ENCODE measurements at places on chromosomes 3 and 15. TPM values are rescaled to one million over a fixed set of nuclear protein-coding genes. Genes with fewer than 3 reads are reported as not detected.
A peak's percentile ranks its signal among the peaks of the same experiment; 100 is the strongest.

The PAK6 gene
- 9.7 TPM for total RNA-seq

The FBXO40 gene
- total RNA-seq, result 7.3 TPM

The DISP2 gene
- 0.21 TPM for total RNA-seq

The DAZL gene
- total RNA-seq, result not detected

The ZNF501 gene
- 11.5 TPM for total RNA-seq

DNA sequence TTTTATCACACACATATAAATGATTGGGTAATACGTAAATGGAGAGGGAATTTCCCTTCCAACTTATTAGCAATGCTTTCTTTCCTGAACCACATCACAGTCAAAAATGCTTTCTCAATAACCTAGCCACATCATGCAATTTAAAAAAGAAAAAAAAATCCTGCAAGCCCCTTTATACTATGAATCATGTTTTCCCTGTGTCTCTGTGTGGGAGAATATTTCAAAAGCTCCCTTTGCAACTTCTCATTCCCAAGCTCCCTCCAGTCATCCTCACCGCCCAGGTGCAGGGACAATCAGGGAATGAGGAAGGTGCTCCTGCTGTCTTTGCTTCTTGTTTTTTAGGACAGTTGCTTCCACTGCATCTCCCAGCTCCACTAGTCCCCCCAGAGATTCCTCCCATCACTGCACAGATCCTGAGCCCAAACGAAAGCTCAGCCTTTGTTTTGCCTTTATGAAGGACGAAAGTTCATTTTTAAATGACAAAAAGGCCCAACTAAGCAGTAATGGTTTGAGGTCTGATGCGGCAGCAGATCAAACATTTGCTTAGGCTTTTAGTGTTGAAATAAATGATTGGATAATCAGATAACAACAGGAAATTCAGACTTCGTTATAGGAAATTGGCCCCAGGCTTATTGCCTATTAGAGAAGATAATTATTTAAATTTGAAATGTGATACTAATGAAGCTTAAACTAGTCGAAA lies 47.8 kb upstream of the ADGRG7 start:
- H3K4me3 ChIP-seq, result no peak overlapping the region
- no peak for DNase-seq
- peaks cover 26% of the 10 kb centered on the region for H3K4me1 ChIP-seq
- H3K27me3 ChIP-seq, result no peaks in the 10 kb centered on the region
- H3K36me3 ChIP-seq, result no peaks in the 10 kb centered on the region
- H3K27ac ChIP-seq, result no peak overlapping the region

- no peaks in the 10 kb centered on the region for H3K27me3 ChIP-seq
- H3K4me1 ChIP-seq, result peaks cover 5% of the 10 kb centered on the region
- DNase-seq, result no peak
- no peak overlapping the region for H3K27ac ChIP-seq
- no peak overlapping the region for H3K4me3 ChIP-seq
These were observed 89.7 kb upstream of the GBE1 start for GRCh38 chr3:81851176-81851575.

- no peaks in the 10 kb centered on the region for H3K4me1 ChIP-seq
- no peaks in the 10 kb centered on the region for H3K27me3 ChIP-seq
- H3K27ac ChIP-seq, result no peak overlapping the region
These were observed 50.7 kb upstream of the GOLGA6L2 start for GRCh38 chr15:23497710-23498111.

DNA sequence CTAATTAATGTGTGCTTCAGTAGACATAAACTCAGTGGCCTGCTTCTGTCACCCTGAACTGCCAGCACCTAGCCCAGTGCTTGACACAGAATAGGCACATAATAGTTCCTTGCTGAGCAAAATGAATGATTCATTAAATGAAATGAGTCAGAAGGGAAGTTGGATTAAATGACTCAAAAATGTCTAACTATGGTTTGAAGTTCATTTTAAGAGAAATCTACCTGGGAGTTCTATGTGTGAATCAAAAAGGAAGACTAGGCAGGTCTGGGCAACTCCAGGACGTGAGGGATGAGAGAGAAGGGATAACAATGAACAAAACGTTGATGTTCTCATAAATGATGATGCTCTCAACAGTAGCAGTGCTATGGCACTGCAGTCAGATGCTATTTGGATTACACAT lies 175.0 kb downstream of the CFAP20DC start:
- no peaks in the 10 kb centered on the region for H3K4me1 ChIP-seq
- H3K27me3 ChIP-seq, result peaks cover 4% of the 10 kb centered on the region
- H3K36me3 ChIP-seq, result no peaks in the 10 kb centered on the region
- no peak overlapping the region for H3K27ac ChIP-seq
- no peak for DNase-seq
- no peak overlapping the region for H3K4me3 ChIP-seq

GRCh38 chr3:23666818-23667217 lies 138.9 kb upstream of the UBE2E1 start:
- no peak overlapping the region for H3K27ac ChIP-seq
- no peaks in the 10 kb centered on the region for H3K4me1 ChIP-seq
- no peaks in the 10 kb centered on the region for H3K36me3 ChIP-seq
- no peak for DNase-seq
- H3K27me3 ChIP-seq, result no peaks in the 10 kb centered on the region

DNA sequence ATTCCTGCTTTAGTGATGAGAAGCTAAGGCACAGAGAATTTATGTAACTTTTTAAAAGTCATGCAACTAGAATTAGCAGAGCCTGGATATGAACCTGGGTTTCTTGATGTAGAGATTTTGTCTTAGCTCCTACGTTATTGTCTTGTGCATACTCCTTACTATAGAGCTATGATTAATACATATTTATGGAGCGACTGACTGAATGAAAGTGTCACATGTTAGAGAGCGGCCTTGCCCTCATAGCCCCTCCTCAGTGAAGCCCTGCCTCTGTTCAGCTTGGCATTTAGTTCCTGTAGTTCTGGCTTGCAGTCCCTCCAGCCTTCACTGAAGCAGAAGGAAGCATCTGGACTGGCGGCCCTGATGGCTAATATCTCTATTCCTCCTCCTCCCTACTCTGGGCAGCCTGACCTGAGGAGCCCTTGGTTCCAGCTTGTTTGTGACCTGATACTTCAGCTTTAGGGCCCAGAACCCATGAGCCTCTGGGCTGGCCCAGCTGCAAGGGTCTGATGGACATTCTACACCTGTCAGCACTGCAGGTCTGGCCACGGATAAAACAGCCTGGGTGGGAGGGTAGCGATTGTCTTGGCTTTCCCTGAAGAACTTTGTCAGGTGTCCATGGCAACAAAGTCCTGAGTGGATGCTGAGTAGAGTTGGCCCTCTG lies 13.4 kb upstream of the AGBL1 start:
- no peaks in the 10 kb centered on the region for H3K36me3 ChIP-seq
- no peak overlapping the region for H3K27ac ChIP-seq
- no peaks in the 10 kb centered on the region for H3K27me3 ChIP-seq
- H3K4me3 ChIP-seq, result no peak overlapping the region

DNA sequence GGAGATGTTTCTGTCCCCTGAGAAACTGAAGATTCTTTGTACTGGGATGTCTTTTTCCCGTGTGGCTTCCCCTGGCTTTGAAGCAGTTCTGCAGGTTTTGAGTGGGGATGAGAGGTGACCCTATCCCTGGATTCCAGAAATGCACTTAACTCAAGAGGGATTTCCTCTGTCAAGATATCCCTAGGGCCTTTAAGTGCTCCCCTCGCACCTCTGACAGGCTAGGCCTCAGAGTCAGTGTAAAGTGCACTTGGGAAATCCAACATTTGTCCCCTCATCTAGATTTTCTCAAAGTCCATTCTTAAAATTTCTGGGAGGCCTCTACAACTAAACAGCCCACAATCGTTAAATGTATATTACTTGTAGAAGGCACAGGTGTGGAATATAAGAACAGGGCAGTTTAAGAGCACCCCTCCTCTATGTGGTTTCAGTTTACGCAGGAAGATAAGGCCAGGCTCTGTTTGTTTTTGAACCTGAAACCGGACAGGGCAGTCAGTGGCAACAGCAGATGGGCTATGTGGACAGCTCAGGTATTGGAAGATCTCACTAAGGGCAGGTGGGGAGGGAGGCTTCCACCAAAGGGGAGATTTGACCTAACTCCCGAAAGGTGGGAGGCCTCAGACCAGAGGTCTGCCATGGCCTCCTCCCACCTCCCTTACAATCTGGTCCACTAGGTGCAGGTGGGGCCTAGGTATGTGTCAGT lies 4.8 kb downstream of the C3orf52 start:
- DNase-seq, result peak; percentile 84
- H3K27me3 ChIP-seq, result peaks cover 5% of the 10 kb centered on the region
- no peak overlapping the region for H3K4me3 ChIP-seq
- peak overlapping the region; percentile 85 for H3K27ac ChIP-seq
- no peaks in the 10 kb centered on the region for H3K36me3 ChIP-seq

GRCh38 chr3:37608061-37608702 lies 253.5 kb upstream of the CTDSPL start:
- no peak overlapping the region for H3K27ac ChIP-seq
- H3K4me3 ChIP-seq, result no peak overlapping the region
- no peaks in the 10 kb centered on the region for H3K4me1 ChIP-seq
- no peaks in the 10 kb centered on the region for H3K36me3 ChIP-seq
- H3K27me3 ChIP-seq, result no peaks in the 10 kb centered on the region

GRCh38 chr3:40162616-40163015 lies 146.9 kb upstream of the EIF1B start:
- H3K27me3 ChIP-seq, result no peaks in the 10 kb centered on the region
- H3K27ac ChIP-seq, result no peak overlapping the region
- no peak overlapping the region for H3K4me3 ChIP-seq
- H3K36me3 ChIP-seq, result no peaks in the 10 kb centered on the region
- H3K4me1 ChIP-seq, result no peaks in the 10 kb centered on the region

GRCh38 chr3:44411031-44411645 lies 66.3 kb downstream of the ZNF445 start:
- no peak for DNase-seq
- H3K4me1 ChIP-seq, result no peaks in the 10 kb centered on the region
- H3K4me3 ChIP-seq, result no peak overlapping the region
- no peak overlapping the region for H3K27ac ChIP-seq
- no peaks in the 10 kb centered on the region for H3K36me3 ChIP-seq

DNA sequence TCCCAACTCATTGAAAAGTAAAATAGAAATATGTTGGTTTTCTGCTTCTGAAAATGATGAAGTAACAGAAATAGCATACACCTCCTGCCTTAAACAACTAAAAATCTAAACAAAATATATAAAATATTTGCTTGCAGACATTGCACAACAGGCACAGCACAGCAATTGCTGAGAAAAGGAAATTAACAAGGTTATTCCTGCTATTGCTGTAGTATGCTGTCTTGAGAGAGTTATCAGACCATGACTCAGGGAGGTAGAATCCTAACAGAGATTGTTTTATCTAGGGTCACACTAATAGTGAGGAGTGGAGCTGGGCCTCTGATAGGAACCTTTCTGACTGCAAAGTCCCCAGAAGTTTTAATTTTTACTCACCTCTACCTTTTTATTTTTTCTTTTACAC lies 72.6 kb downstream of the ZBTB20 start:
- H3K27ac ChIP-seq, result no peak overlapping the region
- H3K36me3 ChIP-seq, result no peaks in the 10 kb centered on the region
- no peak overlapping the region for H3K4me3 ChIP-seq
- H3K27me3 ChIP-seq, result no peaks in the 10 kb centered on the region
- H3K4me1 ChIP-seq, result no peaks in the 10 kb centered on the region

DNA sequence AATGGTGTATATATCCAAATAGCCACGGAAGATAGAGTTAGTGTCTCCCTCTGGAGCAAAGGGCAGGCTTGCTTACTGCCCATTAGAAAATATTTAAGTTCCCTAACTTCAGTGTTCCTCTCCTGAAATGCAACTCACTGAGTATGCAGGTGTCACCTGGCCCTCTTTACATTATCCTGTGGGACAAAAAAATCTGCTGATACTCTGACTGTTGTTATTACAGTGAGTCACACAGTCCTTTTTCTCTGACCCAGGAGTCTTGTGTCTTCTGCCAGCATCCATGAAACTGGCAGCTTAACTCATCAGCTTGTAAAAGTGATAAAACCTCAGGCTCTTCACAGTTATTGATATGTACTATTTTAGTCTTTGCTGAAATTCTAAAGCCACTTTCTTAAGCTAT lies 42.2 kb upstream of the RASGRF1 start:
- no peak overlapping the region for H3K27ac ChIP-seq
- no peak overlapping the region for H3K4me3 ChIP-seq
- H3K36me3 ChIP-seq, result no peaks in the 10 kb centered on the region
- H3K4me1 ChIP-seq, result no peaks in the 10 kb centered on the region
- no peaks in the 10 kb centered on the region for H3K27me3 ChIP-seq
- DNase-seq, result no peak

DNA sequence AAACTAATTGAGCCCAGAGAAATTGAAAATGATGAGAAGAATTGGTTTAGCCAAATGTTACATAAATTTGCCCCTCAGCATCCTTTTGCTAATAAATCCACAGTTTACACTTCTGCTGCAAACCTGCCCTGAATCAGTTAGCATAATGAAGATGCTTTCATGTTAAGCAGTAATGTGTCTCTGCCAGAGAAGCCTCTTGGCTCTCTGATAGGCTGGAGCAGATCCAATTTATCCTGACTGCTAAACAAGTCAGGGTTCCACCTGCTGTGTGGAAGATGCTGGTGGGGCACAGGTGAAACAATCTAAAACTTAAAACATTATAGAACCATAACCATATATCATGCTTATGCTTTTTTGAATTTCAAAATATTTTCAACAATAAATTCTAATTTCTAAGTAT lies 946.8 kb downstream of the OTOL1 start:
- no peaks in the 10 kb centered on the region for H3K36me3 ChIP-seq
- no peak overlapping the region for H3K27ac ChIP-seq
- no peak overlapping the region for H3K4me3 ChIP-seq

DNA sequence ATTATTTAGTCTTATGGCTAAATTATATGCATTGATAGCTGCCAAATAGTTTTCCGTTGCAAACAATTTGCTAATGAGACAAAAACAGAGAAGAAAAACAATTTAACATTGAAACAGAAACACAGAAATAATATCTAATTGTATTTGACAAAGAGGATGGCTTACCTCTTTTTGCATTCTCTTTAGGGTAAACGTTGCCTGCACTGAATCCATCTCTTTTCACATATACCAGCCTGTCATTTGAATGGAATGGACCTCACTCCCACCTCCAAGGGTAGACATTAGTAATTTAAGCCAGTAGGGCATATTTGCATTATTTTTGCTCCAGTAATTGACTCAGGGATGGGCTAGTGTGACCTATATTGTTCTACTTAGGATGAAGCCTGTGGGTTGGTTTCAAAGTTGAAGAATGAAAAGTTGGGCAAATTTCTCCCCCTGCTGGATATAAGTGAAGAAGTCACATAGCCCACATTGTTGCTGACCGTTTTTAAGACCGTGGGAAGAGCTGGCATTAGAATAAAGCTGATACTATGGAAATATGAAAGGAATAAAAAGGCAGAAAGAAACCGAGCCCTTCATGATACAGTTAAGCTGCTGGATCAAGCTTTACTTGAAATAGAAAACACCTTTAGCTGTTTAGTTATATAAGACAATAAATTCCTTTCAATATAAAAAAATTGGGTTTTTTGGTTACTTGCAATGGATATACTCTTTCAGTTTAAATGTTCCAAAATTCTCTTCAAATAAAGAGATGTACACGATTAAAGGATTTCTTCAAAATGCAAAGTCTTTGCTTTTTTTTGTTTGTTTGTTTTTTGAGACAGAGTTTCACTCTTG lies 26.9 kb downstream of the PIERCE2 start:
- H3K36me3 ChIP-seq, result no peaks in the 10 kb centered on the region
- H3K27me3 ChIP-seq, result no peaks in the 10 kb centered on the region
- H3K27ac ChIP-seq, result no peak overlapping the region

- peaks cover 15% of the 10 kb centered on the region for H3K27me3 ChIP-seq
- no peaks in the 10 kb centered on the region for H3K36me3 ChIP-seq
- no peaks in the 10 kb centered on the region for H3K4me1 ChIP-seq
- H3K4me3 ChIP-seq, result no peak overlapping the region
- H3K27ac ChIP-seq, result no peak overlapping the region
These were observed 24.7 kb downstream of the TNFAIP8L3 start for GRCh38 chr15:51069983-51070382.

GRCh38 chr3:44942202-44942921 lies 33.6 kb downstream of the ZDHHC3 start:
- peaks cover 17% of the 10 kb centered on the region for H3K4me1 ChIP-seq
- no peak overlapping the region for H3K27ac ChIP-seq
- no peaks in the 10 kb centered on the region for H3K27me3 ChIP-seq
- H3K4me3 ChIP-seq, result no peak overlapping the region
